ENCODE measurements at places on chromosomes 3 and 15.

DNA sequence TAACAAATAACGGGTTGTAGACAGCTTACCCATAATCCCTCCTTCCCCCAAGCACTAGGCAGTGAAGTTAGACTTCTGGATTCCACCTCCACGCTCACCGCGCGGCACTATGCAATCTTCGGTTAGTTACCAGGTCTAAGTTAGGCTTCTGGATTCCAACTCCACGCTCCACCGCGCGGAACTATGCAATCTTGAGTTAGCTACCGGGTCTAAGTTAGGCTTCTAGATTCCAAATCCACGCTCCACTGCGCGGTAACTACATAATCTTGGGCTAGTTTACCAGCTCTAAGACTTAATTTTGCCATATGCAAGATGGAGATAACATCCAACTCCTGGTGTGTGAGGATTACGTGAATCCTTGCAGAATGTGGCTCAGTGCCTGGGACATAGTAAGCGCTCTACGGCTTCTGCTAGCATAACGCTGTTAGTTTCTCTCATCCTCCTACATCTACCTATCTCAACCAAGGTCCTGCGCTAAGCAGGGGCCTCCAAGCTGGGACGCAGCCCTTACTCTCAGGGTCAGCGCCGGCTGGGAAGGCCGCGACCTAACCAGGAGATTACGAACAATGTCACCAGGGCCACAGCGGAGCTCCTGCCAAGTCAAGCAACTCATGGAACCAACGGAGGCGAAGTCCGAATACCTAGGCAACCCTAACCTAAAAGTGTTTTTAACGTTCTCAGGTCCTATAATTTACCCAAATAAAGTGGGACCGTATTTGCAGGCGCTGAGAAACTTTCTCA, 497 bp upstream of the RPLP1 start:
- DNase-seq: peak; percentile 64

DNA sequence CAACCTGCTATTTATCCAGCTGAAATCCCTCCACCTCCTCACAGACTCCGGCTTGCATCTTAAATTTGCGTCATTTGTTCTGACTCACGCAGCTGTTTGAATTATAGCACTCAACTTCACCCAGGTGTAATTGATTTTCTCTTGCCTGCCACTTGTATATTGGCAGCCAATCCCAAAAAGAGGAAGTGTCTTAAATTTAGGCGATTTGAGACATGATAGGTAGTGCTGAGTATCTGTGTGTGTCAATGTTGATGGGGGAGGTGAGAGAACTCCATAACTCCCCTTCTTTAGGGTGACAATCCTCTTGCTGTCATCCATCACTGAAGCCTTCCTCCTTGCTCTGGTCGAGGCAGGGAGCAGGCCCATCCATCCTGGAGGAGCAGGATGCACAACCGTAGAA, 77.2 kb upstream of the TPRG1 start:
- no peak for DNase-seq

- no peak for DNase-seq
These were observed 14.8 kb downstream of the ZIC1 start for GRCh38 chr3:147423798-147424580.

DNA sequence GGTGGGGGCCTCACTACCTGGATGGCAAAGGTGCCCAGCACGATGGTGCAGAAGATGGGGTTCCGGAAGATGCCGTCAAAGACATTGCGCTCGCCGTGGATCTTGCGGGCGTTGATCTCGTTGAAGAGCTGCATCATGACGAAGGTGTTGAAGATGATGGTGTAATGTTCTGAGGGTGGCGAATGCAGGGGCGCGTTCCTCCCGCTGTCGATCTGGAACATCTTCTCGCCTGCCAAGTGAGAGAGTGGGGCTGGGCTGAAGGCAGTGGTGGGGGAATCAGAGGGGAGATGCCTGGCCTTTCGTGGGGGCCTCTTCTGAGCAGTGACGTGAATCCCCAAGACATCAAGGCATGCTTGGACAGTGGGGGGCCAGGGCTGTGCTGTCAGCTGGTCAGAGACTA, 19.6 kb upstream of the SEC13 start:
- DNase-seq: no peak

GRCh38 chr15:22893081-22893480, 54.6 kb downstream of the NIPA2 start:
- no peak for DNase-seq
